Stimulated activated CD4-positive, alpha-beta T cell treated with anti-CD3 and anti-CD28 coated beads, Interleukin-4, amount 100 ng/mL, for 1 hour (primary cell): ENCODE measurements at places on chromosomes 12 and 14.
A peak's percentile ranks its signal among the peaks of the same experiment; 100 is the strongest.

DNA sequence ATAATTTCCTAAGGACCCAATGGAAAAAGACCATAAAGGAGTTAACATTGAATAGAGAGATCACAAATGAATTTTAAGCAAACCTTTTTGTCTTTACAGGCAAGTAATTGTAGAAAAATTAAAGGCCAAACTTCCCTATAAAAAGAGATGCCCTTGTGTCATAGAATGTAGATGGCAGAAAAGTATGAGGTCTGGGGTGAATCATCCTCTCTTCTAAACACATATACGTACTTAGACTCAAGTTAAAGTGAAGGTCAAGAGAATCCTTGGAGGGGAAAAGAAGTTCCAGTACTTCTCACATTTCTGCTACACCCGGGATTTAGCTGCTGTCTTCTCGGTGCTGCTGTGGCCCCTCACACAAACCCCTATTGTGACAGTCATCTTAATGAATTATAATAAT, 116.2 kb upstream of the ARID2 start:
- no peak for DNase-seq

- no peak for DNase-seq
Measured at GRCh38 chr14:35258420-35258819, 33.8 kb upstream of the PSMA6 start.

GRCh38 chr12:101087920-101088319, 122.1 kb downstream of the SLC5A8 start:
- DNase-seq: no peak

- no peak for DNase-seq
Measured at GRCh38 chr14:65195042-65195719, 92.9 kb upstream of the MAX start.

DNA sequence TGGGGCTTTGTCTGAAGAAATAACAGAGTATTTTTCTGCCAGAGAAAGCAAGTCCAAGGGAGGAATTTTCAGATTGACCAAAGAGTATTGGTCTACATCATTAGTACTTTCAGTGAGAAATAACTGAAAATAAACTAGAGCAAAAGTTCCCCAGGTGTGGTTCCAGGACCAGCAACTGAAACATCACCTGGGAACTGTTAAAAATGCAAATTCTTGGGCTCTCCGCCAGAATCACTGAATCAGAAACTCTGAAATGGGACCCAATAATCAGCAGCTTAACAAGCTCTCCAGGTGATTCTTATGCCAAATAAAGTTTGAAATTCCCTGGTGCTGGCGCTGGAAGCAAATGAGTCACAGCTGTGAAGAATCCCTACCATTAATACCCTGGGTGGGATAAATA, 52.1 kb downstream of the EIF2S3B start:
- DNase-seq: no peak

- DNase-seq: no peak
Measured at GRCh38 chr12:109760930-109761921, 47.6 kb downstream of the FAM222A start.

- DNase-seq: no peak
Measured at GRCh38 chr12:88361493-88361892, 218.8 kb downstream of the KITLG start.

GRCh38 chr14:95190346-95190840, 33.1 kb upstream of the DICER1 start:
- DNase-seq: no peak

DNA sequence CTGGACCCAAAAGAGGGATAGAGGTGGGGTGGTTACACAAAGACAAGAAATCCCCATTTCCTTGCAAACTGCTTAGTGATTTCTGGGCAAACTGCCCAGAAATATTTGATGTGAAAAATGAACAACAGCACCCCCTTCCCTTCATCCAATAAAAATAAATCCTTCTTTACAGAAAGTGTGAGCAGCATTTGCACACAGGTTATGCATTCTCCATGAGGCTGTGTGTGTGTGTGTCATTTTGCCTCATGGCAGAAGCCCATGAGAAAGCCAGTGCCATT, 17.2 kb upstream of the NRXN3 start:
- no peak for DNase-seq

DNA sequence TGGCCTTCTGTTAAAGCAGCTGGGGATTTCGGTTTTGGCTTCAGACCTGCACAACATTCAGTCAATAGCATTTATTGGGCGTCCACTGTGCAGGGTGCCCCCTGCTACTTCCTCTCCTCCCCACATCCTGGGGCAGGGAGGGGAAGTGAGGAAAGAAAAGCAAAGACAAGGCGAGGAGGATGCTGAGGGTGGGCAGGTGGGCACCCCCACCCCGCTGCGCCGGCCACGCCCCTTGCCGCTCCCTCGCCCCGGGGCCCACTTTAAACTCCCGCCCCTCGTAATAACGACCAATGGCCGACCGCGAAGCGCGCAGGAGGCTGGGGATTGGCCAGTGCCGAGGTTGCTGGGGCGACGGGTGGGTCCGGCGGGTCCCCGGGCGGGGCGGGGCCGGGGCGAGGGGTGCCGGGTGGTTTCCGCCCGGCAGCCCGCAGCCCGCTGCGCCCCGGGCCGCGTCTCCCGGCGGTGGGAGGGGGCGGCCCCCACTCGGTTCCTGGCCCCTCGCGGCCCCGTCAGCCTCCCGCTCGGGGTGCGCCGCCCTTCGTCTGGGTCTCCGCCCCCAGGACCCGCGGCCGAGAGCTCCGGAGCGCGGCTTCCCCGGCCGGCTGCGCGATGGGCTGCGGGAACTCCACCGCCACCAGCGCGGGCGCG, at the start of gene C12orf75:
TSS of gene C12orf75 (plus strand) at position 409 of the 648 bp plus-strand sequence. CDS start at position 610, 201 bp downstream.
- DNase-seq: peak; percentile 81

DNA sequence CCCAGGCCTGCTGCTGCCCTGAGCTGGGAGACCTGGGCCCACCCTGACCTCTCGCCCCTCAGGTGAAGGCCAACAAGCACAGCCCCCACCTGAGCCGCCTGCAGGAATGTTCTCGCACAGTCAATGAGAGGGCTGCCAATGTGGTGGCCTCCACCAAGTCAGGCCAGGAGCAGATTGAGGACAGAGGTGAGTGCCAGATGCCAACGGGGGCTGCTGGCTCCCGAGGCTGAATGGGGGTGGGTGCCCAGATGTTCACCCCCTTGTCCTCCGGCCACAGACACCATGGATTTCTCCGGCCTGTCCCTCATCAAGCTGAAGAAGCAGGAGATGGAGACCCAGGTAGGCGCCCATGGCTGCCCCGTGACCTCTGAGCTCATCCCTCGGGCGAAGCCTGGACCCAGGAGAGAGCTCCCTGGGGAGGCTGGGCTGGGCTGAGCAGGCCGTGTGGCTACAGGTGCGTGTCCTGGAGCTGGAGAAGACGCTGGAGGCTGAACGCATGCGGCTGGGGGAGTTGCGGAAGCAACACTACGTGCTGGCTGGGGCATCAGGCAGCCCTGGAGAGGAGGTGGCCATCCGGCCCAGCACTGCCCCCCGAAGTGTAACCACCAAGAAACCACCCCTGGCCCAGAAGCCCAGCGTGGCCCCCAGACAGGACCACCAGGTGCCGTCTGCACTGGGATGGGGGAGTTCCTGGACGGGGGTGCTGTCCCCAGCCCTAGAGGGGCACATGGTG, 25.8 kb downstream of the HIP1R start:
- DNase-seq: no peak

- no peak for DNase-seq
Measured at GRCh38 chr14:54685286-54685845, 118.4 kb downstream of the SAMD4A start.

DNA sequence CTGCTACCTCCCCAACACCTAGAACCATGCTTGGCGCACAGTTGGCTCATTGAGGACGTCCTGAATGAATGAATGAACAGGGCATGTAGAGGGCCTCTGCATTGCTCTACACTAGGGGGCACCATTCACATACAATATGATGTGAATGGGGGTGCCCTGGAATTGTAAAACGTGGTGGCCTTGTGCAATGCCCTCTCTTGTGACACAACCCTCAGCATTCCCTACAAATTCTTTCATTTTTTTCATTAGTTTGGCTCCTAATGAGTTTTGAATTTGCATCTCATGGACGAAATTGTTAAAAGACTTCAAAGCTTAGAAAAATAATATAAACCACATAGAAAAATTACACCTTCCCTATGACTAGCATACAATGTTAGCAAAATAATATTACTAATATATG, 2.3 kb upstream of the DIO2 start:
- DNase-seq: no peak

DNA sequence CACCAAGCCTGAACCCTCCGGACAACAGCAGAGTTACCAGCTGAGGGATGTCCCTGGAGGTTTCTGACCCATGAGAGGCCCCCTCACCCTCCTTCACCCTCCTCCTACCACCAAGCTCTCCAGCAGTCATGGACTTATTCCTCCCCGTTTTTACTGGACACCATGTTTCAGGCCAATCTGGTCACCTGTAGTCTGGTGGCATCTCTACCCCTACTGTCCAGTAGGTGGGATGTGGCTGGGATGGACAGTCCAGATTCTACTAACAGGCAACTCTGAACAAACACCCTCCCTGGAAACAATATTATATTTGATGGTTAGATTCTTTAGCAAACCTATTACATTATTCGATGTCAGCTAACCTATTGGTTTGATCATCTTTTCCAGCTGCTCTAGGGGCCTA, 83.2 kb downstream of the SLC38A1 start:
- DNase-seq: no peak

- no peak for DNase-seq
Measured at GRCh38 chr12:14828892-14829291, 14.4 kb downstream of the ART4 start.

DNA sequence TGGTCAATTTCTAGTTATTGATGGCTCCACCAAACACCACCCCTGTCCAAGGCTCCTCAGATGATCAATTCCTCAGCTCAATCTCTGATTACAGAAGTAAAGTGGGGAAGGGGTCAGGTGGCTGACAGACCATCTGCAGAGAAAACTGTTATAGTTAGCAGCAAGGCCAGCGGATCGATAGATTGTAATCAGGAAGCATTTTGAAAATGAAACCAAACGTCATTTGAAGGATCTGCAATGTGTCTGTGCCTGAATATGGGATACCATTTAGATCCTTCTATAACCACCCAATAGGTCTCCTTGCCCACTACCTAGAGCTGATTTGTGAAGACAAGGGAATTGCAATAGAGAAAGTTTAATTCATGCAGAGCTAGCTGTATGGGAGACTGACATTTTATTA, 11.6 kb downstream of the HCAR2 start:
- no peak for DNase-seq

DNA sequence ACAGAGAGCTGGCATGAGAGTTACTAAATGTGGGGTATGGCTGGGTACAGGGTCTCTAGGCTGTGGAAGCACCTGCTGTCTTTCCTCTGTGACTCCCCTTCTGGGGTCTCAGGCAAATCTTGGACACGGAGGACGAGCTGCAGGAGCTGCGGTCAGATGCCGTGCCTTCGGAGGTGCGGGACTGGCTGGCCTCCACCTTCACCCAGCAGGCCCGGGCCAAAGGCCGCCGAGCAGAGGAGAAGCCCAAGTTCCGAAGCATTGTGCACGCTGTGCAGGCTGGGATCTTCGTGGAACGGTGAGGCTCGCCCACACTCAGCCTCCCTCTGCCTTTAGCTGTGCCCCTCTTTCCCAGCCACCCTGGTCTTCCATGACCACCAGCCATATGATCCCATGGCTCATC, 19.4 kb downstream of the PPP1R1A start:
- DNase-seq: no peak

DNA sequence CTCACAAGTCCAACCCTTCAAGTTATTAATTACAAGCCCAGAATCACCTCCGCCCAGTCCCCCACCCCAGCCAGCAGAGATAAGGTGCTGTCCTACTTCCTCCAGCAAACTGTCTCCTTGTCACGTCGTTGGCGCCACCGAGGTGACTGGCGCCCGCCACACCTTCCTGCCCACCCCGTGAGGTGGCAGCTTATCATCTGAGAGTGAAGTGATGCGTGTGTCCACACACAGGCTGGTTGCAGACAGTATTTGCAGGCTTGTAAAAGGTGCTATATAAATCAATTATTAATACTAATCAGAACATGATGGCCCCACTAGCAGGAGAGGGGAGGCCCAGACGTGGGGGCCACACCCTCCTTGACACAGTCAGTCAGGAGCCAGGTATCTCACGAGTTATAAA, 786.6 kb upstream of the TBX3 start:
- no peak for DNase-seq

- no peak for DNase-seq
Measured at GRCh38 chr14:104925855-104926609, 1.4 kb downstream of the PLD4 start.

GRCh38 chr14:94101748-94102147, 8.8 kb upstream of the IFI27 start:
- no peak for DNase-seq

GRCh38 chr14:94121485-94121884, 7.9 kb downstream of the IFI27L2 start:
- DNase-seq: no peak

GRCh38 chr12:14936224-14936861, 2.0 kb downstream of the ERP27 start:
- no peak for DNase-seq

- no peak for DNase-seq
Measured at GRCh38 chr14:87898301-87898700, 94.7 kb downstream of the GALC start.

DNA sequence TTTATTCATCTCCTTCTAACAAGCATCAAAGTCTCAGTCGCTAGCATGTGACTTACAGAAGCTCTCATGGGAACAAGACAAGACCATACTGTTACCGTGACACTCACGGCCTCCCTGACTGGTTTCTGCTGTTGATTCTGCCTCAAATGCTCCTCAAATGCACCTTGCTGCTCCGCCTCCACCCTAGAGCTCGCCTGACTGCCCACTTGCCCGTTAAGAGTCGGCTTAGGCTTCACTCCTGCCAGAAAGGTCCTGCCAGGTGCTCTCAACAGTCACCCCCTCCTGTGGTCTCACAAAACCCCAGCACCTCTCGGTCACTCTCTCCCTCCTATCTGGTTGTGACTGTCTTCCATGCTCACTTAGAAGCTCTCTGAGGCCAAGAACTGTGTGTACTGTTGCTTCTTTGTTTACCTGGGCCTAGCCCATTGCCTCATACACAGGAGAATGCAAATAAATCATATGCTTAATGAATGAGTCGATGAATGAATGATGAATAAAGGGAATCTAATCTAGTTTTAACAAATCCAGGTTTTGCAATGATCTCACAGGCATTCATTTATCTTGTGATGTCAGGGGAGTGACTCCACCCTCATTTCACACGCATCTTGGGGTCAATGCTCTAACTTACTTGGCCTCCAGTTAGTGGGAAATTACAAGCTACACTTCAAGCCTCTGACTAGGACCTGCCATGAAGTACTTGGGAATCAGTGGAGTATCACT, 41.3 kb downstream of the SSH1 start:
- DNase-seq: no peak

DNA sequence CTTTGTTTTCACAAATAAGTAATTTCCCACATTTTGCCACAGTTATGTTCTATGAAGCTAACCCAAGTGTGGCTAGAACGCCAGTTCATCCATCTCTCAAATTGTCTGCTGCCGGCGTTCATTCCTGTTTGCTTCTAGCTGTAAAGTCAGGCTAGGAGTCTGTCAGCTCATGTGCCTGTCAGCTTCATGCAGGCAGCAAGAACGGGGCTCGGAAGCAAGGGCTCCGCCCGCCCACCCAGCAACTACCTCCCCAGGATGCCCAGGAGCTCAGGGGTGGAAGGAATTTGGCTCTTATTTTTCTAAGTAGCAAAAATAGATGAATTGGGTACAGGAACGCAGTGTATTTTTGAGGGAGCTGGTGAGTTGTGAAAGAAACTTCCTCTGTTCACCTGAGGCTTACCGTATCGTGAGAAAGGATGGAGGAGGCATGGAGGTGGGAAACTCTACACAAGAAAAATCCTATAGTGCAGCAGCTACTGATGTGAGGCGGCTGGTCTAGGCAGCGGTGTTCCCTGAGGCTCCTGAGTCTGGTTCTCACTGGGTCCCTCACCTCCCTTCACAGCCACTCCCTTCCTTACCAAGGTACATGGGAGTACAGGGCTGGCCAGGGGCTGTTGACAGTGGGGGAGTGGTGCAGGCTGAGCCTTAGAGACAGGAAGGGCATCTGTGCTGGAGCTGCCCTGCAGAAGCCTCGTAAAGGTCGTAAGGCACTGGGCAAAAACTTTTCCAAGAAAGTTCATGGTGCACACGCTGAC, 54.5 kb upstream of the AMN start:
- DNase-seq: no peak
